ENCODE measurements at places on chromosomes 11 and 22.

GRCh38 chr11:121591405-121592033 is 138.8 kb upstream of the SORL1-AS1 start:
- peak; percentile 65 for DNase-seq

DNA sequence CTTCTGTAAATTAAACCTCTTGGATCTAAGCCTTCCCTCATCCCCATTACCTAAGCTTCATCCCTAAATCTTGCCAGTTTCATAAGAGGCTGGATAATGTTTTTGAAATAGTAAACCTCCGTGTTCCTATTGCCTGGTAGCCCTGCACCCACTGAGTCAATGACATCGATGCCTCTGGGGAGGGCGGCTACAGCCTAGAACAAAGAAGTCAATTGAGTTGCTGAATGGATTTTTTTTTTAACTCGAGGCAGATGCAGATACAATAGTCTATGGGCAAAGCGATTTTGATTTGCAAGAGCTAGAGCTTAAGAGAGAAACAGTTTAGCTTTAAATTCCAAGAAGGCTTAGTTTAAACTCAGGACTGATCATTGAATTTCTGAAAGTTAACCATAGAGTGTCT is 121.3 kb downstream of the NECTIN1 start:
- DNase-seq, result no peak

DNA sequence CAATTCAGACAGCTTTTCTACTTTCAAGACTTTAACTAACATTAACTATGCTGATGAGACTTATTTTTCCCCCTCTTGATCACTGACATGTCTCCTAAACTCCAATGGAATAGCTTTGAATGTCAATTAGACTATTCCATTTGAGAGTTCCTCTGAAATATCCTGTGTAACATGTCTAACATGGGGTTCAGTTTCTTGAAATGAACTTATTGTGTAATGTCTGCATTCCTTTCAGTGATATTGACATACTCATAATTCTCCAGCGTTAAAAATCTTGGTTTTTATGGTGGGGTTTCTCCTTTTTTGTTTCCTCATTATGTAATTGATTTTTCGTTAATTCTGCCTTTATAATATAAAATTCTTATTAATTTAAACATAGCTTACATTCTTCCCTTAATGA is 37.7 kb upstream of the SPTBN2 start:
- no peak for DNase-seq

DNA sequence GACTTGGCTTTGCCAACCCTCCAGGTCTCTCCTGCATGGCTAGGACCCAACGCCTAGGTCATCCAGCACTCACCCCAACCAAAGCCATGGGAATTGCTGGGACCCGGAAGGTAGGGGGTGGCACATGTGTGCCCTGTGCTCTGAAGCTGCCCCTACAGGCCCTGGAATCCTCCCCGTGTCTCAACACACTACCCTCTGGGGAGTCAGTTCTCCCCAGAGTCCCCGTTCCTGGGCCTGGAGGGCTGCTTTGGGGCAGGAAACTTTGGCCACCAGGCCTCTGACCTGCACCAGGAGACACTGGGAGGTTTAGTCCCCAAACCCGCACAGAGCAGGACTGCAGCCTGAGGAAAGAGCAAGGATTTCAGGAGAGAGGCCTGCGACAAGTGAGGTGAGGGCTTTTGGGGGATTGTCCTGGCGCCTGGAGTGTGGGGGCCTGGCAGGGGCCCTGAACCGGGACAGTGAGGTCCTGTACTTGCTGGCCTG is 495 bp upstream of the IFITM1 start:
- DNase-seq, result no peak

DNA sequence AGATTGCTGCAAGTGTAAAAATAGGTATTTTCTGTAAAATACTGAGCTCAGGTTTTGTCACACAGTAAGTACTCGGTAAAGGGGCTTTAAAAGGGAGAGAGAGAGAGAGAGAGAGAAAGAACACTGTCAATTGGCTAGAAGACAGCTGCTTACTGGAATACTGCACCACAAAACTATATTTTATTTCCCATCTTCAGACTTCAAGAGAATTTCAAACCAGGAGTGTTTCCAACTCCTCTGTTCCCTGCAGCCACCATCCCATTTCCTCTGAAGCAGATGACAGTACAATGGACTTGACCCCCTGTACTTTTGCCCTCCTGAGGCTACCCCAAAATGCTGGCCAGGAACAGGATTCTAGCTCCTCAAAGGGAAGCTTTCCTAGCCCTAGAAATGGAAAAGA is 89.7 kb downstream of the RELT start:
- DNase-seq, result no peak

- DNase-seq, result no peak
These were observed 3.2 kb downstream of the HBB start for GRCh38 chr11:5223686-5224085.

DNA sequence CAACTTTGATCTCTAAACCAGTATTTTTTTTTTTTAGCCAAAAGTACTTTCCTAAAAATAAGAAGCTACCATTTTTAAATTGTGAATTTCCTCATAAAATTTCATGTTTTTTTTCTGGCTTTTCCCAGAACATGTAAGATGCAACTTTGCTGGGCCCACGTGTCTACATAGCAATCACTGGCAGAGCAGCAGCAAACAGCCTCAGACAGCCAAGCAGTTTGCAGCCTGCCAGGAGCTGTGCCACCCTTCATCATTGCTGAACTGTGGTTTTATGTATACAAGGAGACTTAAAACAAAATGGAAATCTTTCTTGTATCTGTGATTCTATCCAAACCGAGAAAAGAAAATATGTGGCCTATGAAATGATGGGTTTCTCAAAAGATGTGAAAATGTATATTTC is 110.2 kb downstream of the GRIA4 start:
- no peak for DNase-seq

GRCh38 chr11:68040101-68040956 is 1.5 kb downstream of the TCIRG1 start:
- DNase-seq, result peak; percentile 76

DNA sequence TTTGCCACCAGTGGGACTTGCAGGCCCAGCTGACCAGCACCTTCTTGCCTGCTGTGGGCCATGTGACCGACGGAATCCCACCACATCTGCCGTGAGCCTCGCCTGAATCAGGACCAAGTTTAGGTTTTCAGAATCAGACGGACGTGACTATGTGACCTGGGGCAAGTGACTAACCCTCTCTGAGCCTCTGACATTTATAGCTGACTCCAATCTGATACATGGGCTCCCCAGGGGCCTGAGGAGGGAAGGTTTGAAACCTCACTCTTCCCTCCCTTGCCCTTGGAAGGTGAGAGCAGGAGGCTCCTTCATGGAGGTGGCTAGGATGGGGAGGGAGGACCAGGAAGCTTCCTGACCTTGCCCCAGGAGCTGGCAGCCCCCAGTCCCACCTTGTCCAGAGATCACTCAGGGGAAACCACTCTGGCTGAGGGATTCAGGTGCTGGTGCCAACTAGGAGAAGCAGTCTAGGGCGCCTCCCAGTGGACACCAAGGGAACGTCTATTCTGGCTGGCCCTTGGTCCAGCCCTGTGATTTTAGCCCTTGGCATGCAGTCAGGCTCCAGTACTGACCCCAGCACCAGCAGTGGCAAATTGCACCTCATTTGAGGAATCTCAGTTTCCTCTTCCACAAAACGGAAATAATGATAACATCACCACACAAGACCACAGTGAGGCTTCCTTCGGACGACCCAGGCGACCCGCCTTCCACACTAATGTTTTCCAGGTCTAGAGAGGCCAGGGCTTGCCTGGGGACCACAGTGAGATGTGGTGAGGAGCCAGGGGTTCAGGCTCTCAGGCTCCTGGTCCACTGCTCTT is 47.2 kb upstream of the SYT7 start:
- peak; percentile 86 for DNase-seq

- no peak for DNase-seq
These were observed 30.8 kb upstream of the POU2AF1 start for GRCh38 chr11:111409915-111410314.

GRCh38 chr11:67731583-67731982 is 57.2 kb upstream of the ALDH3B2 start:
- DNase-seq, result no peak

DNA sequence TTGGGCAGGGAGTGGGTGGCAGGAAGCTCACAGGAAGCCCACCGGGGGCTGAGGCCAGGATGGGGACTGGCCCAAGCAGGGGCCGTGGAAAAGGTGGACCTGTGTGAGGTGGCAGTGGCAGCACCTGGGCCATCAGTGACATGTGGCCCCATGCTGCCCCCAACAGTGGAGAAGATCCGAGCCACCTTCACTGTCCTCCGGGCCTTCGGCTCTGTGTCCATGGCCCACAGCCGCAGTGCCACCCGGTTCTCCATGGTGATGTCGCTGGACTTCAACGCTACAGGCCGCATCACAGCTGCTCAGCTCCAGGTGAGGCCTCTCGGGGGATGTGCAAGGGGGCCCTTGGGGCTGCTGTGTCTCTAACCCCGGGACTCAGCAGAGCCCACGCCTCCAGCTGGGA is 37.9 kb downstream of the MYO18B start:
- DNase-seq, result no peak

DNA sequence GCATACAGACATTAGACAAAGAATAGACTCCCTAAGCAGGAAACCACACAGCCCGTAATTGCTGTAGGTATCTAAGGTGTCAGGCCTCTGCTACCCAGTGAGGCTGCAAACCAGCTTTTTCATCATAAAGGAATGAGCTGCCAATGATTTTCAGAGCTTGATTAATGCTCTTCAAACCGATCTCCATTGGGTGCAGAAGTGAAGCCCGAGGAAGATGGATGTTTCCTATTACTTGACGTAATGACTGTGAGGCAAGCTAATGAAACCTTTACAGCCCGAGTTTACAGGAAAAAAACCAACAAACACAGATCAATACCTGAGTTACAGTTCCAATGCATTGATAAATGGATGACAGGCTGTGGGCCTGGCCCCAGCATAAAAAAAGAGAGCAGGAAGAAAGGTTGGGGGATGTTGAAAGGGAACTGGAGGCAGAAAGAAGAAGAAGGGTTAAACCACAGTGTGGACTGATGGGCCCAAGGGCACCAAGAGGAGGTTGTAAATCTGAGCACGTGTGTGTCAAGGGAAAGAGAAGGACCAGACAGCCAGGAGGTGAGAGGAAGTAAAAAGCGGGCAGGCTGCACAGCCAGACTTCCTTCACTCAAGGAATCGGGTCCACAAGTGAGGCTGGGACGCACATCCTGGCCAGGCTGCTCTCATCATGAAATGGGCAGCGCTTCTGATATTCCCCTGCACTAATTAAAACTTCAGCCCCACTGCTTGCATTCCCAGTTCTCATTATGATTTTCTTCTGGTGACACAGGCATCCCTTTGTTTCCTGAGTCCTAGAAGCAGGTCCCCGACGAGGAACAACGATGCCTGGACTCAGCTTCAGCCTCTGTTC is 70.6 kb upstream of the NTM start:
- DNase-seq, result no peak

DNA sequence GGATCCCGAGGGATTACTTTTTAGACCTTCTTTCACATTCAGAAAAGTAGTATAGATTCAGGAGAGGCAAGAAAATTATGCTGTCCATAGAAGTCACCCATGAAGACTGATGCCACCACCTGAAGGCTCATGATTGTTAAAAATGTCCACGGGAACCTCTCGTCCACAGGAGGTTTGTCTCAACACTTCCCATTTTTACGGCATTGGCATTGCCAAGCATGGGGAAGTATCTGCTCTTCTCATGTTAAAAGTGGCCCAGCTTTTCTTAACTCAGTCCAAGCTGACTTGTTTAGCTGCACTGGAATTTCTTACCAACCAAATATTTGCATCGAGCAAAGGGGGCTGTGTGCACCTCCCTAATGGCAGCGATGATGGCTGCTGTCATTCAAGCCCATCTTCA is 9.6 kb downstream of the CDPF1 start:
- DNase-seq, result no peak

- no peak for DNase-seq
These were observed 950 bp downstream of the FERMT3 start for GRCh38 chr11:64207256-64208085.

GRCh38 chr22:48953103-48953720 is 874.5 kb downstream of the BRD1 start:
- no peak for DNase-seq

- DNase-seq, result no peak
These were observed 6.2 kb upstream of the PLXNB2 start for GRCh38 chr22:50313600-50313999.

DNA sequence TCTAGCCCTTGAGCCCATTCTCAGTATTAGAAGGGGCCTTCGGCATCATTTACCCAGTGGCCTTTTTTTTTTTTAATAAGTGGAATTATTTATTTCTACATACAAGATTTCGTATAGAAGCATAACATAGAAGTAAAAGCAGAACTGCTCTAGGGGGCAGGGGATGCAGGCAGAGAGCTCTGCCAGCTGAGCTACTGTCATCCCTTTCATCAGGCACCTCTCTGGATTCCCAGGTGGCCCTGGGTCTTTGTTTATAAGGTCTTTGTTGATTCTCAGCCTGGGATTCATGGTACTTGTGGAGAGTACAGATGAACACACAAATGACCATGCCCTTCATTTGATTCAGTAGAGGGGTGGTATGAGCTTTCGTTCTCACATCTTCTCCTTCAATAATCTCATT is 66.4 kb downstream of the GAB2 start:
- DNase-seq, result no peak

- peak; percentile 22 for DNase-seq
These were observed 8.1 kb downstream of the RIC8A start for GRCh38 chr11:215581-216037.

DNA sequence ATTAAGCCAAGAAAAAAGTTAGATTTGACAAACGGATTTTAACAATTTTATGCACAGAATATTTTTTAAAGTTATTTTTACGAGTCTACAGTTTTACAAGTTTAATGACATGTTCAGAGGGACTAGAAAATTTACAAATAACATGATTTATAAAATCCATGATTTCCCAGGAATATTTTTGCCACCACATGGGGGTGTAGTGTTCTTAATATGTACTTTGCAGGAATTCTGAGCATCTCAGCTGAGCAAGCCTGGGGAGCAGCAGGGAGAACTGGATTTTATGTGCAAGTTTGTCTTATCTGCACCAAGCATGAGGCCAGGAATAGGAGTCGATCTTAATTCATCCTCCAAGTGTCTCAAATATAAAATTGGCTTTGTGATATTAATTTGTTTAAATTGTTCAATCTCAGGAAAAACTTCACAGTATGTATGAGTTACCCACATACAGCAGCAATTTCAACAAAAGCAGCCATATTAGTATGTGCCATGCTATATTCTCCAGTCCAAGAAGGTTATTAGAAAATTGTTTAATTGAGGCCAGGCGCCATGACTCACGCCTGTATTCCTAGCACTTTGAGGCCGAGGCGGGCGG is 826.3 kb downstream of the DLG2 start:
- DNase-seq, result no peak
